ENCODE measurements at places on chromosomes 6 and 20.

GRCh38 chr6:19845266-19846041, 8.3 kb downstream of the ID4 start:
- DNase-seq = no peak

DNA sequence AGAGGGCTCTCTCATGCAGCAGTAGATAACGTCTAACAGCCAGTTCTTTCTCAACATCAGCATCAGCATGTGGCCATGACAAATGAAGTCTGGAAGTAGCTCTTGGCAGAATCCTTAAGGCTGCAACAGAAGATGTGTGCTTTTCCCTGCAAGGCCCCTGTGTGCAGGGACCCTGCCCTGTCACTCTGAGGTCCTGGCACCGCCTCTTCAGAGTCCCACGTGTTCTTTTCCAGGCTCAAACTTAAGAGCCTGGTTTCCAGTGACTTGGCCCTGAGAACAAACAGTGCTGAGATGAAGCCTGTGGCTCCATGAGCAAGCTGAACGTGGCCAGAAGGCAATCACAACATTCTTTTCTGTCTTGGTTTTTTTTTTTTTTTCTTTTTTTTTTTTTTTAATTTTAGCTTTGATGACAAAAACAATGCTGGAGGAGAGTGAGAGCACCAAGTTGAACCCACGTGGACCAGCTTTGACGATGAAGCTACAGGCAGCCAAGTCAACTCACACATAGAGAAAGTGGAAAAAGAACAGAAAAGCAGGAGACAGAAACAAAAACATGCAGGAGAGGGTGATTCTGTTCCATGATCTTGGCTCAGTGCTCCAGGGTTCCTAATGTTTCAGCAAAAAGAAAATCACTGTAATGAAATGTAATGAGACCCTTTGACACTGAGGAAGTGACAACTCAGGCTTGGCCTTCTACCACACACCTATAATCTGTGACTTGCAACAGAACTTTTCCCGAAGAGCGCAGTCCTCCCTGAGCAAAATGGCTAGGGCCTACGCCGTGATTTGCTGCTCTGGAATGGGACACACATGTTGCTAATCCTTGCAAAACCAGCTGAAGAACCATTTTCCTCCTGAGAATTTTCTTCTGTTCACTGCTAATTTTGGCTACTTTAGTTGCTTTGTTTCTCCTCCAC, 86.1 kb downstream of the FOXC1 start:
- DNase-seq = no peak

DNA sequence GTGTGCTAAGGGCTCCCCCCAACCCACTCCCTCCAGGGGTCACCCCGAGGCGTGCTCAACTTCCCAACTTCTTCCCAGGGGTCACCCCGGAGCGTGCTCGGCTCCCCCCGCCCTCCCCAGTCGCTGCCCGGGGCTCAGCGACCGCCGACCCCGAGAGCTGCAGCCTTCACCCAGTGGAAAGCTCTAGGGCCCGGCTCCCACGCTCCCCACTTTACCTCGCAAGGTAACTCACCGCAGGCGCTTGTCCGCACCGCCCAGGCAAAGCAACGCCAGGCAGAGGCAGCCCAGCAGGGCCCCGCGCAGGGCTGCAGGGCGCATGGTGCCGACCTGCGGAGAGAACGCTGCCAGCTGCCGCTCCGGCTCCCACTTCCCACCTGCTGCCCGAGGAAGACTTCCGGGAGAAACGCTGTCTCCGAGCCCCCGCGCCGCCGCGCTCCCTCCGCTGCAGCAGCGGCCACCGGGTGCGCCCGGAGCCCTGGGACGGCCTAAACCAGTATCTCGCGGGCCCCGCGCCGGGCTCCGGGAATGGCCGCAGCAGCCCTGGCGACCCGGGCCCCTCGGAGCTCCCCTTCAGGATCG, 396 bp downstream of the RNASET2 start:
- peak; percentile 78 for DNase-seq

DNA sequence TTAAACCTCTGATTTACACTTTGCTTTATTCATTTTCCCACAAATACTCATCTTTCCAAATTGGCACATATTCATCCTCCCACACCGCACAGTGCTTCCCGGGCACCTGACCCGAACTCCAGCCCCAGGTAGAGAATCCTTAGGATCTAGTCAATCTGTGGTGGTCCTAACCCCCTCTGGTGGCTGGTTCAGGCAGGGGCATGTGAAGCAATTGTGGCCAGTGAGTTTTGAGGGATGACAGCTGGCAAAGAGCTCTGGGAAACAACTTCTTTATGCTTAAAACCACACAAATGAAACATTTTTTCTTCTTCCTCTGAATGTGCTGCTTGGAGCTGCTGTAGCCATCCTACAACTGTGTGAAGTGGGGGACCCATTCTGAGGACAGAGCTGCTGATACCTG, 54.7 kb downstream of the ELOVL5 start:
- DNase-seq = no peak

GRCh38 chr6:47061309-47062300, 19.5 kb upstream of the ADGRF1 start:
- DNase-seq = no peak

DNA sequence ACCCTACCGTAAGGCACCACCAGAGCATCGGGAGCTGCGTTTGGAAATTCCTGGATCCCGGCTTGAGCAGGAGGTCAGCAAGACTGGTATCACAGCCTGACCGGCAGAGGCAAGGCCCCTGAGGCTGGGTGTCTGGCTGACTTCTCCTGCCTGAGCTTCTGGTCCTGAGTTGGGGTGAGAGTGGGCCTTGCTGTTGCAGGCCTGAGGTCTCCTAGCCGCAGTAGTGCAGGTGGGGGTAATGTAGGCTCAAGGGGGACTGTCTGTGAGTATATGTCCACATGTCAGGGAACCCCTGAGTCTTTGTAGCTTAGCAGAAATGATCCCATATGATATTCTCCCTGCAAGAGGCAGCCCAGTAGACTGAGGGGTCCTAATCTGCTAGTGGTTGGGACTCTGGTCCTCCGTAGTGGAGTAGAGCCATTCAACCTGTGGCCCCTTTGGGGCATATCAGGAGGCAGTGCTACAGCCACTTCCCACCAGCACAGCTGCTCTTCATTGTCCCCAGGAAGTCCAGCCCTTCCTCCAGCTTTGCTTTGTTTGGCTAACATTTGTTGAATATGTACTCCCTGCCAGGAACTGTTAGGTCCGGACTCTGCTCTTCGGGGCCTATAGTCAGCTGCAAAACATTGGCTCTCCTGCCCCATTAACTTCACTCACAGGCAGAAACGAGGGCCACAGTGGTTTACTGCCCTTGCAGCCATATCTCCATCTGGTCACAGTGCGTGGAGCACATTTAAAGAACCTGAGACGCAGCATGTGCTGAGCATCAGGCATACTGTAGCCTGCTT, 10.9 kb downstream of the LRRC73 start:
- DNase-seq = no peak

GRCh38 chr6:30077218-30077617, 1.6 kb upstream of the RNF39 start:
- DNase-seq = no peak

DNA sequence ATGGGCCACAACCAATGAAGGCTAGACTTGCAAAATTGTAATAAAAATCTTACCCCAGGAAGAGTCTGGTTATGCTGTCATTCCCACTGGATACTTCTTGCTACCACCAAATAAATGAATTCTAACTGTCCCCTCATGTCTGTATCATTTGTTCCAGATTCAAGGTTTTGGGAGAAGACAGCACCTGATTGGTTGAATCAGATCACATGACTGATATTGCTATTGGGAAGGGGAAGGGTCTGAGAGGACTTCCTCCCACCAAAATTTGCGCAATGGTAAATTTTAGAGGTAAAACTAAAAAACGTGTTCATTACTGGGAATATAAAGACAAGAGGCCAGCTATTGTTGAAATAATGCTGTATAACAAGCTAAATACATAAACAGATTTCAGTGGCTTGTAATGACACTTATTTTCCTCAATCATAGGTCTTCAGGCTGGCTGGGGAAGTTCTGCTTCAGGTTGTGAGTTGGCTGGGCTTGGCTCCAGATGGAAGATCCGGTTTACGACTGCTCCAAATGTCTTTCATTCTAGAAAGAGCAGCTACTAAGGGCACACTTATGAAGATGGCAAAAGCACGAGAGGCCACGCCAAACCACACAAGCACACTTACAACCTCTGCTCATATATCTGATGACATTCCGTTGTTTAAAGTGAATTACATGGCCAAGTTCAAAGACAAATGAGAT, 27.1 kb upstream of the TASP1 start:
- DNase-seq = no peak

DNA sequence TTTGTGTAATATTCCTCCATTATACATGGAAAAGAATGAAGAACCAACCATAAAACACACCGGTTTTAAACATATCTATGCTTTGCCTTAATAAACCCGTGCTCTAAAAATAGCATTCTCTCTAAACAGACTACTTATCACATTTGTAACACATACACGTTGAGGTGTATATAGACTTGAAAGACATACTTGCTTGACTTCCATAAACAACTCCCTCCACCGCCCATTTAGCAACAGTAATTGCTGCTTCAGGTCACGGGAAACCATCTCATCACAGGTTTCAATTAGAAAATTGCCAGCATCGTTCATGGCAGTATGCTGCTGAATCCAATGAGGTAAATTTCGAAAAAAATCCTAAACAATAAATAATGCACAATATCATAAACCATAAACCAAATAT, 174.0 kb downstream of the SYNE1 start:
- DNase-seq = peak; percentile 47

- DNase-seq = no peak
Observed at GRCh38 chr20:38728911-38729642, 4.8 kb downstream of the SLC32A1 start.

- no peak for DNase-seq
Observed at GRCh38 chr6:6176586-6177228, 143.8 kb downstream of the F13A1 start.

DNA sequence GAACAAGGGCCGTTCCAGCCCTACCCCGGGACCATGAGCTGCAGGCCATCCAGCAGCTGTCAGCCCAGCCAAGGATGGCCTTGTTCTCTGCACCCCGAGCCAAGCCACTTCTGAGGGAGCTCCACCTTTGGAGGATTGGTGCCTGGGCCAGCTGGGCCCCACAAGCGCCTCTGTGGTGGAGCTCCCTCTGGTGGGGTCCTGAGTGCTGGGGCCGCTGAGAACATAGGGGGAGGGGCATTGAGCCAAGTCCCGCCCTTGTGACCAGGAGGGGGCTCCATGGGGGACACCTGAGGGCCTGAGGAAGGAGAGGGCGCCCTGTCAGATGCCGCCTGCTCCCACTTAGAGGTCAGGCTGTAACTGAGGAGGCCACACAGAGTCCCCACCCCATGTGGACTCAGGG, 43.2 kb downstream of the YTHDF1 start:
- no peak for DNase-seq

- DNase-seq = peak; percentile 5
Observed at GRCh38 chr6:121630716-121631115, 195.3 kb downstream of the GJA1 start.

- no peak for DNase-seq
Observed at GRCh38 chr20:53622247-53623133, 28.9 kb upstream of the ZNF217 start.

DNA sequence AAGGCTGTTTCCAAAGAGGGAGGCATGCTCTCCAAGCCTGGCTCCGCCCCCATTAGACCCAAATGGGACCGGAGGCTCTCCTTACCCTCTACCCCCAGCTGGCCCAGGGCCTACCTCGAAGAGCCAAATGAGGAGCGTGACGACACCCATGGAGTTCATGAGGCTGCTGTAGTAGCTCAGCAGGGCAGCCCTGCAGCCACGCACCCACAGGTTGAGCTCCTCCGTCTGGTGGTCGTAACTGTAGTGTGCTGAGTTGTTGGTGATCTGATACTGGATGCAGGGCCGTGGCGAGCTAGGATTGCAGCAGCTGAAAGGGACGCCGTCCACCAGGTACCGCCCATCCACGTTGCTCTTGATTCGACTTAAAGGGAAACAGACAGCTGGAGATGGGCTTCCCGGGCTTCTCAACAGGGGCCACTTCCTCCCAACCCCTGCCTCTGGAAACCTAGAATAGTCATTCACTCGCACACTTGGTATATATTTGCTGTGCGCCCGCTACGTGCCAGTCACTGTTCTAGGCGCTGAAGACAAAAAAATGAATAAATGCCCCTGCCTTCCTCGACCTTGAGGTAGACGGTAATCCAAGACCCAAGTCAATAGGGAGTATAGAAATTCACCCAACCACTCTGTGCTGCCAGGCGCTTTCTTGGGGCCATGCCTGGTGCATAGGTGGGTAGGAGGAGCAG, 18.0 kb downstream of the PRPH2 start:
- peak; percentile 56 for DNase-seq

Data from DMS53 (cell line).